ENCODE measurements at places on chromosomes 2 and 18.

DNA sequence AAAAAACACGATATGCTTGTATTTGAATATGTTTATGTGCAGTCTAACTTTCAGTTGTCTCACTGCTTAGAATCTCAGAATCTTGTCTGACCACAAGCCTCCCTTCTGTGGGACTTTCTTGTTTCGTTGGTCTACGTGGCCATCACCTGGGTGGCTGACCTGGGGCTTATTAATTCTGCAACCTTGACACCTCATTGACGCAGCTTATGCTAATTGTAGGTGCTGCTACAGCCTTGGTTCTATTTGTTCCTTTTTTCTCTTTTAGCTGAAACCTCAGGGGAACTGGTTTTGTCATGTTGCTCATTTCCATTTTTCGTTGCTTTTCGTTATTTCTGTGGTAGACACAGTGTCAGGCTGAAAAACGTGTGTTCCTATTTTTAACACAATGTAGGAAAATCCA is 273.7 kb downstream of the SLC4A3 start:
- DNase-seq, result no peak

- DNase-seq, result no peak
Observed at GRCh38 chr2:217070043-217070430, 210.2 kb upstream of the TNP1 start.

DNA sequence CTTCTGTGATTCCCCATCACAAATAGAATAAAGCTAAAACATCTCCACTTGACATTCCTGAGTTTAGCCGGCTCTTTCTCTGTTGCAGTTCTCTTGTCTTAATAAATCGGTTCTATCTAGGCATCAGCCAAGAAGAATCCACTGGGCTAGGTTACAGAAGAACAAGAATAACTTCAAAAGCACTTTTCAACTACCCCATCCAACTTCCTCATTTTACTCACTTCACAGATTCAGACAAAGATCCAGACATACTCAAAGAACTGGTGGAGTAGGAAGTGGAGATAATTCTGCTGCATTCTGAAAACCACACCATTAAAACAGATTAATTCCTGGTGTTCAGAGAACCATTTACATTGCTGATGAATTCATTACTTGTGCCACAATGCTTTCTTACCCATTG is 9.6 kb upstream of the ALPK2 start:
- peak; percentile 84 for DNase-seq

- no peak for DNase-seq
Observed at GRCh38 chr18:80126797-80127196, 17.7 kb downstream of the ADNP2 start.

- no peak for DNase-seq
Observed at GRCh38 chr2:125386074-125386473, 1269.9 kb upstream of the GYPC start.

- no peak for DNase-seq
Observed at GRCh38 chr2:32997705-32998104, 51.0 kb downstream of the LTBP1 start.

GRCh38 chr18:2602844-2603243 is 31.5 kb downstream of the NDC80 start:
- DNase-seq, result no peak

DNA sequence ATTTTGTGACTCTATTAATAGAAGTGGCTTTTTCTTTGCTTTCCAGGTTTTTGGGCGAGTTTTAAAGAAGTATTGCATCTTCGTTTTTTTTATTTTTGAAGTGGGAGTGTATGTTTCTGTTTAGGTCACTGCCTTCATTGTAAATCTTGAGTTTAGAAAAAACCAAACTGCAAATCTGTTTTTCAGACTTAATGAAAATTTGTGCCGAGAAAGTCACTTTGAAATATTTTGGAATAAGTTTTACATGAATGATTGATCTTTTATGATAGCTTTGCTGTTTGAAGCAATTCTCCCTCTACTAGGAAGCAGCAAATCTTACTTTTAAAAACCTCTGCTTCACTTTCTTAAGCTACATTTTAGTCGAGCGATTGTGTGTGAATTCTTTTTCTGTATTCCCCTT is 2.2 kb downstream of the SMAD4 start:
- DNase-seq, result no peak

GRCh38 chr18:74513149-74513882 is 17.2 kb downstream of the CNDP2 start:
- no peak for DNase-seq

- no peak for DNase-seq
Observed at GRCh38 chr2:47457268-47457667, 54.3 kb downstream of the MSH2 start.

GRCh38 chr2:171706152-171706803 is 19.0 kb downstream of the DYNC1I2 start:
- peak; percentile 56 for DNase-seq

DNA sequence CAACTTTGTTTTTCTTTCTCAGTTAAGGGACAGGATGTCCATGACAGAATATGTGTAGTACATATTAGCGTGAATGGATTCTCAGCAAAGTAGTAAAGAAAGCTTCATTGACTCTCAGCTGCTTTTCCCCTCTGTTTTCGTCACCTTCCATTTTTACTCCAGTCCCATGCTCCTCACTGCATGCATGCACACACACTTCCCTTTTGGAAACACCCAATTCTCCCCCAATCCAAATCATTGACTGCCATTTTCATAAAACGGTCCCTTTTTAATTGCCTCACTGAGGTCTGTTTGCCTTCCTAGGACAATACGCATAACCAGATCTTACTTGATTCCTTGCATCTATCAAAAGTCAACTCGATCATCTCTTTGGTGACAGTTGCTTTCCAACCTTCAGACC is 287.5 kb upstream of the PARD3B start:
- DNase-seq, result no peak

- no peak for DNase-seq
Observed at GRCh38 chr18:40577981-40578365, 1377.1 kb upstream of the PIK3C3 start.

GRCh38 chr2:20071397-20072383 is 20.3 kb upstream of the LAPTM4A start:
- DNase-seq, result no peak

GRCh38 chr2:161044921-161045320 is 115.3 kb upstream of the TANK start:
- DNase-seq, result no peak

- no peak for DNase-seq
Observed at GRCh38 chr18:6730416-6731221, 1.1 kb downstream of the ARHGAP28 start.

- DNase-seq, result peak; percentile 97
Observed at GRCh38 chr2:28366496-28367282, 26.0 kb upstream of the FOSL2 start.

DNA sequence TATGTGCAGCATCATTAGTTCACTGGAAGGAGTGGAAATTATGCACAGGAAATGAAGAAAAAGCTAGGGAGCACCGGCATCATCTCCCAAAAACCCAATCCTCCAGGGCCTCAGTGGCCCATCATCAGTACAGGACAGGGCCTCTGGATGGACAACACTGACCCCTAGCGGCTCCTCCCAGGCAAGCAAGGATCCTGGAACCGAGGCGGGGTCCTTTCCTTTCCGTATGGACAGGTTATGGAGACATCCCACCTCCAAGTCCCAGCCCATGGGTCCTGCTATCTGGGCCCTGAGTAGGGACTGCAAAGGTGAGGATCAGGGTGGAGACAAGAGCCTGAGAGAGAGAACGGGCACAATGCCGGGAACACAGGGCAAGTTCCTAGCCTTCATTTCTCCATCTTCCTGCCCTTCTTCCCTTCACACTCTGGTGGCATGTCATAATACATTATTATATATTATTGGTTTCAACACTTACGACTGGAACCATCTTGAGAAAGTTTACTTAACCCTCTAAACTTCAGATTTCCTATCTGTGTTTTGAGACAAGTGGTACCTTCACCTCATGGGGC is 68.2 kb downstream of the ZNF516 start:
- DNase-seq, result peak; percentile 51

- DNase-seq, result peak; percentile 61
Observed at GRCh38 chr18:60182223-60182622, 190.4 kb downstream of the MC4R start.

- no peak for DNase-seq
Observed at GRCh38 chr2:160062292-160063005, at the start of gene PLA2R1. Gene PLA2R1, minus strand, starts transcription at chr2:160062615. Its CDS starts 212 bp downstream, at chr2:160062403.

GRCh38 chr2:222837643-222838056 is 23.2 kb upstream of the ACSL3 start:
- DNase-seq, result no peak

Data from OCI-M1 (cell line).